ENCODE measurements at places on chromosomes 3 and 15.

- no peak for DNase-seq
Observed at GRCh38 chr3:180063783-180064182, 27.0 kb upstream of the PEX5L start.

DNA sequence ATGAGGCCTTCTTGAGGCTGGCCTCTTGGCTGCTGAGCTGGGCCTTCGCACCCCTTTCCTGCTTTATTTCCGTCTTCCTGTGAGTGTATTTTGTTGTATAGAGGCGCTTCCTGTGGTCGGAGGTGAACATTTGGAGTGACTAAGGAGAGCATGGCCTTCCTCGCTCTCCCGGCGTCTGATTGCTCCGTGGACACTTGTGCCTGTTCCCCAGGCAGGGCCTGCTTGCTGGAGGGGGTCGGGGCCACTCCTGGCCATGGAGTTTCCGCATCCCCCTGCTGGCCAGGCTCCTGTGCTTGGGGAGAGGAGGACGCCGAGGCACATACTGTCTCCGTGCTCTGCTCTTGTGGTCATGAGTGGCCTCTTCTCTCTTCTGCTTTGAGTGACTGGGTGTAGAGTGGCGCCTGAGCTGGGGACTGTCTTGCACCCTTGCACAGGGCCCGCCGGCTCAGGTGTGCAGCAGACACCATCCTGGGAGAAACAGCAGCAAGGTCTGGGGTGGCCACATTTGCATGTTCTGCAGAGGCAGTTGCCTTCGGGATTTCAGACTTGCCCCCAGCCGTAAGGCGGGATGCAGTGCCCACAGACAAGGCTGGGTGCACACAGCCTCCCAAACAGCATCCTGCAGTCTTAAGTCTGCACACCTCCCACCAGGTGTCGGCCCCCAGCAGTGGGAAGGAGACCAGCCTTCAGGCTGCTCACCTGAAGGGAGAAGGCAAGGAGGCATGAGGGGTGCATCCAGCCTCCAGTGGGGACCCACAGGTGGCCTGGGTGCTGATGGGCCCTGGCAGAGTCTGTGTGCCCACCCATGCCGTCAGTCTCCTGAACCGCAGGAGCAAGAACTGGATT, 16.4 kb downstream of the KLF13 start:
- no peak for DNase-seq

GRCh38 chr3:140117096-140117526, 182.1 kb downstream of the CLSTN2 start:
- no peak for DNase-seq

DNA sequence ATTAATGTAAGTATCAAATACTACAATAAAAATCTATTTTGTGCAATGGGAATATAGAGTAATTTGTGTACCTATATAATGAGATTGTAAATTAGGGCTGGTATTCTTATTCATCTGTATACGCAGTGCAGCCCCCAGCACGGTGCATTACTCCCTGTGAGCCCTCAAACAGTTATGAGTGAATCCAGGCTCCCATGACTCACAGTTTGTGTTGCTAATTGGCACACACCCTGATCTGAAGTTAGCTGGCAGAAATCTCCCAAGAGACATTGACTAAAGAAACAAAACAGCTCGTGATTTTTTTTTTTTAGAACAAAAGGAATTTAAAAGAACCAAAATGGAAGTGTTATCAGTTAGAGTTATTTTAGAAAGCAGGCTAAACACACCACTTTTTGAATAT, 15.7 kb downstream of the GK5 start:
- DNase-seq: no peak

DNA sequence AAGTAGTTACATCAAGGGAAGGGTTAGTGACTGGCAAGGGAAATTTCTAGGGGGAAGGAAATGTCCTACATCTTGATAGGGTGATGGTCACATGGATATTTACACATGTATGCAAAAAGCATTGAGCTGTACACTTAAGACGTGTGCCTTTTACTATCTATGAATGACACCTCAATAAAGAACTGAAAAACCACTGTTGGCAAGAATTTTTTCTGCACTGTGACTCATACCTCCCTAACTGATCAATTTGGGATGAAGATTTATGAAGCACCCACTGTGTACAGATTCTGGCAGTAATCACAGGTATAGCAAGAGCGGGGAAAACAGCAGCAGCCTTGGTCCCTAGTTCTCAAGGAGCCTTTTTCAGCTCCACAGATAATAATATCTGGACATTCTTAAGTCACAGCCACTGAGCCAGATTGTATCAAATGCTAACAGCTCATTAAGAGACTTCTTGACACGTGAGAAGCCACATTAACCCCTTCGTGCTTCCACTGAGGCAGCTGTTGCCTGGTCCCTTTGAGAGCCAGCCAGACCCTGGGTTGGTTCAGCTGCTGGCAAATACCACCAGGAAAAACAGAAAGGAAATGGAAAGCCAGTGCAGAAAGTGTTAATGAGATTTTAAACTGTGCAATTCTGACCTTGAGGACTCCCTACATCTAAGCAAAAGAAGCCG, 32.0 kb upstream of the GALNT15 start:
- DNase-seq: no peak
